Effector memory CD4-positive, alpha-beta T cell (primary cell): ENCODE measurements at places on chromosomes 11 and 22.

- no peak for DNase-seq
These were observed 77.4 kb downstream of the GGTLC2 start for GRCh38 chr22:22721681-22722354.

- DNase-seq = no peak
These were observed 22.3 kb downstream of the ZBTB16 start for GRCh38 chr11:114081641-114082414.

DNA sequence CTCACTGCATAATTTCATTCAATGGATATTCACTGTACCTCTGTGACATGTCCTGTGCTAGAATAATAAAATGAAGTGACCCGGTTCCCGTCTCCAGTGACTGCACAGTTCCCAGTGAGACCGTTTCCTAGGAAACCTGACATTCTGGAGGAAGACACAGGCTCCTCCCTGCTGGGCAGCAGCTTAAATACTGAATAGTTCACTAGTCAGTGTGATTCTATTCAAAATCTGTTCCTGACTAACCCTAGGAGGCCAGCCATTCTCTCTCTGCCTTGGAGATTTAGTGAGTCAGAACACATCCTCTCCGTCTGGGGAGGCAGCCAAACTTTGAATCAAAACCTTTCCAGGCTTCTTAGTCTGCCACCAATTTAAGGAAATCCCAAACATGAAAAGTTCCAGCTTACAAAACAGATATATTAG is 11.3 kb downstream of the TRIM66 start:
- no peak for DNase-seq

GRCh38 chr11:134583397-134583990 is 171.5 kb upstream of the B3GAT1 start:
- DNase-seq = no peak

- no peak for DNase-seq
These were observed 40.4 kb upstream of the AKIP1 start for GRCh38 chr11:8870411-8871170.

- no peak for DNase-seq
These were observed 1.5 kb upstream of the BAIAP2L2 start for GRCh38 chr22:38111925-38112355.

GRCh38 chr11:60530454-60531100 is 15.4 kb downstream of the MS4A13 start:
- no peak for DNase-seq

DNA sequence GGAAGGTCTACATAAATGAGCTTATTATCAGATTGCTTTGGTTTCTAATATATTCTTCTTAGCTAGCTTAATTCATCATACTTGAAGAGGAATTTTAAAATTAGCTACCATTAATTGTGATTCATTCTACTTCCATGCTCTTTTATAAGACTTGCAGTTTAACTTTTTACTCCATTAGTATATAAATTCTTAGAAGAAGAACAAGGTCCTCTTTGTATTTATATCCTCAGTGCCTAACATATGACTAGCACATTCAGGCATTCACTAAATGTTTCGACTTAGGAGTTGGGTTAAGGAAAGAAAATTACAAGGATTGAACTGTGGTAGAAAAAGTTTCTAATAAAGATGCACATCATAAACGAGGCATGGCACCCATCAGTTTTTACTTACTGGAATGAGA is 1135.5 kb downstream of the JRKL start:
- no peak for DNase-seq

DNA sequence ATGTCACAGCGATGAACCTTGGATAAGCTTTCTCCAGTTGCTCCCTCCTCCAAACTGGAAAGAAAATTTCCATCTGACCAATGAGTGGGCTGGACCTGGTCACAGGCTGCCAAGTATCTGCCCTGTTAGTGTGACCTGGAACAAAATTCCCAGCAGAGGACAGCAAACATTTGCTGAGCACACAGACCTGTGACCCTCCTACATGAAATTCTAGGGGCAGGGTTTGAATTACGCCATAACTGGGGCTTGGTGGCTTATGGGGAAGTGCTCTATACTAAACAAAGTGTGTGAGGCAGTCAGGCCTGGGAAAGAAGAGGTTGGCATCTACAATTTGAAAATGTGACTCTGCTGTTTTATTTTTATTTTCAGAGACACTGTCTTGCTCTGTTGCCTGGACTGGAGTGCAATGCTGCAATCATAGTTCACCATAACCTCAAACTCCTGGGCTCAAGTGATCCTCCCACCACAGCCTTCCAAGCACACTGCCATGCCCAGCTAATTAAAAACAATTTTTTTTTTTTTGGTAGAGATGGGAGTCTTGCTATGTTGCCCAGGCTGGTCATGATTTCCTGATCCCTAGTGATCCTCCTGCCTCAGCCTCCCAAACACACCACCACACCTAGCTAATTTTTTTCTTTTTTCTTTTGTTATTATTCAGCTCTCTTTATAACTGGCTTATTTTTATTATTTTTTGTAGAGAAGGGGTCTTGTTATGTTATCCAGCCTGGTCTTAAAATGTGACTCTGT is 13.6 kb upstream of the XBP1 start:
- no peak for DNase-seq

- DNase-seq = no peak
These were observed 25.4 kb upstream of the FXYD2 start for GRCh38 chr11:117849781-117850414.
